SJSA1 (cell line): ENCODE measurements at places on chromosomes 5 and 9. TPM values are rescaled to one million over a fixed set of nuclear protein-coding genes. Genes with fewer than 3 reads are reported as not detected.
A peak's percentile ranks its signal among the peaks of the same experiment; 100 is the strongest.

- H3K4me1 ChIP-seq: peaks cover 9% of the 10 kb centered on the region
- no peak overlapping the region for H3K27ac ChIP-seq
- no peaks in the 10 kb centered on the region for H3K27me3 ChIP-seq
- H3K36me3 ChIP-seq: no peaks in the 10 kb centered on the region
Measured at GRCh38 chr5:14231890-14232289, 88.7 kb downstream of the TRIO start.

Gene HEXB
- total RNA-seq: 301 and 394 TPM in 2 replicates

DNA sequence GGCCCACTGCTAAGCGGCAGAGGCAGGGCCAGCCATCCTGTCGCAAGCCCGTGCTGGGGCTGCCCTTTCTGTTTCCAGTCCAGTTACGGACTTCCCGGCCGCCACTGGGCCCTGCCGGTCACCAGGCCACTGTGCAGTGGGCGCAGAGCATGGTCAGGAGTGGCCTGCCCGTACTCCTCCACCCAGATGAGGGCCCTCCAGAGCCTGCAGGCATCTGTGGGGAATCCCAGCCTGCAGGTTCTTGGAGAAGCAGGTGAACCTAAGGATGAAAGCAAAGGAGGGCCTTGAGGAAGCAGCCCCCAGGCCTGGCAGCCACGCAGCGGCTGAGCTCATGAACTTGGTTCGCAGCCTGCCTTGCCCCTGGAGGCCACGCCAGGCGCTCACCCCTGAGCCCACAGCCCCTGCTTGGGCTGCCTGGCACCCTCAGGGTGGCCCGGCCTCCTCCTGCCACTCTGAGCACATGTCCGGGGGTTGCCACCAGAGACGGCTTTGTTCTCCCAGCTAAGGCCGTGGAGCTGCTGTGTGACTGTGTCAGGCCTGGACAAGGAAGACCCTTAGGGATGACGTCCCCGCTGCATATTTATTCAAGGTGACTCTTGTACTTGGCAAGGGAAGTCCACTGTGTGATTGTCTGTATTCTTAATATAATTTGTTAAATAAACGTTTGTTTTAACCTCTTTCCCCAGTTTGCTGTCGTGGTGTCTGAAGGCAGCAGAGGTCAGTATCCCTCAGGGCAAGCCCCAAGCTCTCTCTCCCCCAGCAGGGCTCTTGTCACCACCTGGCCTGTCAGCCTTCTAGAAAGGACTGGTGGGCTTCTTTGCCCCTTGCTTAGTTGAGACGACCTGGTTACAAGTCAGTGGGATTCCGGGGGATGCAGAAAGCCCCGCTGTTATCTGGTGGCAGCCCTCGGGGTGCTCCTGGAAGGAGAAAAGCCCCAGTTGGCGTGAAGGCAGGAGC, 107.1 kb upstream of the LMX1B start:
- H3K4me3 ChIP-seq: no peak overlapping the region
- 0 out of 2 replicates have a peak, but pooled peaks cover 2% of the 10 kb centered on the region for H3K27me3 ChIP-seq

DNA sequence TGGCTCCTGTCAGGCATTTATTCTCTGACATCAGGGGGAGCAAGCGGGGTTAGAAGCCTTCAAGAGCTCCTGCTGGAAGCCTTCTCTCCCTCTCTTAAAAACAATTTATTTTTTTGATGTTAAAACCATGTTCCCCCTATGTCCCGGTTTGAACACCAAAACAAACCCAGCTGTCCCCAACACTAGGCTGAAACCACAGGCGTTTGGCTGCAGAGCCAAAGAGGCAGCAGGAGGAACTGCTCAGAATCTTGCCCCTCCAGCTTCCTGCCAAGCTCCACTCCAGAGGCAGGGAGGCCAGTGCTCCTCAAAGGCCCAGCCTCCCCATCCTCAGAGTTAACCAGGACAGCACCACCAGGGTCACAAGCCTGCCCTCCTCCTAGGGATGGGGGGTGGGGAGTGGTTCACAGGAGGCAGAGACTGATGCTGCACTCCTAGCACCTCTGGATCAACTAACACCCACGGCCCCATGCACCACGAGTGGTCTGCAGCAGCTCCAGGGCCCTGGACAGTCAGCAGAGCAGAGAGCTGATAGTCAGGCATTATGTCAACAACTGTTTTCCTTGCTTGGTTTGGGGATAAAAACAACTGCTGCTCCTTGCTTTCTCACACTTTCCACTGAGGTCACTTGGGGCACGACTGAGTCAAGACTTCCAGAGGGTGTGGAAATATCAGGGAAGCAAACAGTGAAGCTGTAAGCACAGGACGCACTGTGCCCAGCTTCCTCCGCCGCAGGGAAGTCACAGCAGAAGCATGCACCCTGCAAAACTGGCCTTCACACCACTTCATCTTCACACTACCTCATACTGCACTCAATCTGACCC, 96.5 kb upstream of the ADRA1B start:
- no peaks in the 10 kb centered on the region for H3K27me3 ChIP-seq
- no peaks in the 10 kb centered on the region for H3K36me3 ChIP-seq
- peaks cover 14% of the 10 kb centered on the region for H3K4me1 ChIP-seq
- DNase-seq: no peak

GRCh38 chr9:113976915-113977314, 100.8 kb downstream of the ZNF618 start:
- H3K27me3 ChIP-seq: no peaks in the 10 kb centered on the region
- H3K4me1 ChIP-seq: no peaks in the 10 kb centered on the region
- H3K27ac ChIP-seq: no peak overlapping the region
- peaks cover 2% of the 10 kb centered on the region; the same call in 1 of the 2 replicates for H3K36me3 ChIP-seq

Gene TTC39B
- 2.7 and 5.9 TPM in 2 replicates for total RNA-seq

Gene OTULIN
- total RNA-seq: 44.6 and 47.0 TPM in 2 replicates

DNA sequence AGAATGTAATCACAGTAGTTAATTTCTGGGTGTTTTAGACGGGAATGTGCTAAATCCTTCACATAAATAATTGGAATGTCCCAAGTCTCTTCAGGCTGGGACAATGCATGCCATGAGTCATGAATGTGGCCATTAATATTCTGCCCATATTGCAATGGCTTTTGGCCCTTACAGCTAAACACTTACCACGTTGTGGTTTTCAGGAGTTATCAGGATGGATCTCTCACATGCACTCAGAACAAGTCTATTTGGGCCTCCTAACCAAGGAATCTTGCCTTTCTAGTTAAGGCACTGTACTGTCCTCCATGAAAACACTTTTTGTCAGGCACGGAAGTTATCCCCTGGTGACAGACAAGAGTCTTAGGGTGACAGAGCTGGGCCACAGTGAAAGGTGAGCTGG, 32.7 kb downstream of the PKD2L2 start:
- H3K4me3 ChIP-seq: no peak overlapping the region
- H3K36me3 ChIP-seq: no peaks in the 10 kb centered on the region

- H3K4me3 ChIP-seq: no peak overlapping the region
- DNase-seq: no peak
- no peak overlapping the region for H3K27ac ChIP-seq
- H3K36me3 ChIP-seq: no peaks in the 10 kb centered on the region
Measured at GRCh38 chr5:96151891-96152290, 190.2 kb upstream of the ELL2 start.

- no peaks in the 10 kb centered on the region for H3K27me3 ChIP-seq
- DNase-seq: no peak
- no peak overlapping the region for H3K27ac ChIP-seq
- H3K4me1 ChIP-seq: no peaks in the 10 kb centered on the region
- H3K4me3 ChIP-seq: no peak overlapping the region
Measured at GRCh38 chr9:131951905-131952304, 127.8 kb downstream of the MED27 start.

DNA sequence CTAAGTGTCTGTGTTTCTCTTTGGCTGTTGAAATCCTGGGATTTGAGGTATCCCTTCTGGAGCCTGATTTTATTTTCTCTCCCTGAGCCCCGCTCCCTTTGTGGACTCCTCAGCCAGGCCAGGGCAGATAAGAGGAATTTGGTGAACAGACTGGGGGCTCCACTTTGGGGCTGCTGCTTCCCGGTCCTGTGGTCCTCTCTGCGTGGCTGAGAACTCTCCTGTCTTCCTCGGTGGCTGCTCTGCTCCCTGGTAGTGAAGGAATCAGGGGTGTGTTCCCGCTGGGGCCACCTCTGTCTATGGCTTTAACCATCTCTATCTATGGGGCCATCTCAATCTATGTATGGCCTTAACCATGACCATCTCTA, 71.7 kb upstream of the SH3PXD2B start:
- H3K36me3 ChIP-seq: no peaks in the 10 kb centered on the region
- no peaks in the 10 kb centered on the region for H3K27me3 ChIP-seq
- no peak overlapping the region for H3K27ac ChIP-seq
- H3K4me1 ChIP-seq: no peaks in the 10 kb centered on the region
- H3K4me3 ChIP-seq: no peak overlapping the region

Gene KCNV2
- total RNA-seq: not detected in 2 replicates

Gene ECM2
- total RNA-seq: 2.2 and 4.9 TPM in 2 replicates

Gene FBP2
- total RNA-seq: not detected in 2 replicates

DNA sequence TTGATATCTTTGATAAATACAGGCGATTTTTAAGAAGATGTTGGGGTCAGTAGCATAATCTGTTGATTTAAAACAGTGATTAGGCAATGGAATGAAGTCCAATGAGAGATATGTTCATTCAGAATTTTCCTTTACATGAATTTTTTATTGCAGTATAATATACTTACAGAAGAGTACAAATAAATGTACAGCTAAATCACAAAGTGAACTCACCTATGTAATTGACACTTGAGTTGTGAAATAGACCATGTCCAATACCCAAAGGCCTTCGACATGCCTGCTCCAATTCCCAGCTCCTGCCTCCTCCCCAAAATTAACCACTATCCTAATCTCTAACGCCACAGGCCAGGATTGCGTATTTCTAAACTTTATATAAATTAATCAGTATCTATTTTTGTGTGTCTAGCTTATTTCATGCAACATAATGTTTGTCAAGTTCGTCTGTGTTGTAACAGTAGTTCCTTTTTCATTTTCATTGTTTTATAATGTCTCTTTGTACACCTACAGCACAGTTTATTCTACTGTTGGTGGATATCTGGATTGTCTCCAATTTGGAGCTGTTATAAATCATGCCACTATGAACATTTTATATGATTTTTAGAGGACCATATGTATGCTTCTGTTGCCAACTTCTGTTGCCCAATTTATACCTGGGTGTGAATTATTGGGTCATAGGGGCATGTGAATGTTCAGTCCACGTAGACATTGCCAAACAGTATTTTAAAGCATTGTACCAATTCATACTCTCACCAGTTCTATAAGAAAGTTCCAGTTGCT, 208.3 kb downstream of the TLE1 start:
- DNase-seq: no peak
- no peaks in the 10 kb centered on the region for H3K4me1 ChIP-seq
- H3K27me3 ChIP-seq: no peaks in the 10 kb centered on the region
- H3K27ac ChIP-seq: no peak overlapping the region
- H3K36me3 ChIP-seq: no peaks in the 10 kb centered on the region

Gene DND1
- 0.16 and 1.2 TPM in 2 replicates for total RNA-seq

GRCh38 chr5:139711906-139712224, 63.7 kb downstream of the CXXC5 start:
- H3K4me3 ChIP-seq: no peak overlapping the region; the same call in 1 of the 2 replicates
- no peak overlapping the region for H3K27ac ChIP-seq
- H3K36me3 ChIP-seq: no peaks in the 10 kb centered on the region
- no peak for DNase-seq
- H3K27me3 ChIP-seq: no peaks in the 10 kb centered on the region
- peaks cover 49% of the 10 kb centered on the region for H3K4me1 ChIP-seq

DNA sequence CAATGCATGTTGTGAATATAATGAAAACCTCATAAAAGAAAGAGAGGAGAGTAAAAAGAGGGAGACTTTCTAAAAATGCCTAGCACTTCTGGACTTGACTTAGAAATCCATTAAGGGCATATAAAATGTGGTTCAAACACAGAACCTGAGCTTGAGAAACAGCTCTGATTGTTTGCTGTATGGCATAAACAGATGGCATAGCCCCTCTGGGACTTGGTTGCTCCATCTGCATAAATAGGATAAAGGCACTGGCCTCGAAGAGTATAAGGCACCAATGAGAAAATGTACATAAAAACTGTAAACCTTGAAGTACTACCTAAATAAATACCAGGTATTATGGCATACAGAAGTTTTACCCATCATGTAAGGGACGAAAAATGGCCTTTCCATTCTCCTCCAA, 23.8 kb downstream of the MRPS27 start:
- no peak overlapping the region for H3K4me3 ChIP-seq
- H3K27ac ChIP-seq: no peak overlapping the region
- no peaks in the 10 kb centered on the region for H3K27me3 ChIP-seq
- peaks cover 23% of the 10 kb centered on the region for H3K4me1 ChIP-seq
- H3K36me3 ChIP-seq: peaks cover 39% of the 10 kb centered on the region

DNA sequence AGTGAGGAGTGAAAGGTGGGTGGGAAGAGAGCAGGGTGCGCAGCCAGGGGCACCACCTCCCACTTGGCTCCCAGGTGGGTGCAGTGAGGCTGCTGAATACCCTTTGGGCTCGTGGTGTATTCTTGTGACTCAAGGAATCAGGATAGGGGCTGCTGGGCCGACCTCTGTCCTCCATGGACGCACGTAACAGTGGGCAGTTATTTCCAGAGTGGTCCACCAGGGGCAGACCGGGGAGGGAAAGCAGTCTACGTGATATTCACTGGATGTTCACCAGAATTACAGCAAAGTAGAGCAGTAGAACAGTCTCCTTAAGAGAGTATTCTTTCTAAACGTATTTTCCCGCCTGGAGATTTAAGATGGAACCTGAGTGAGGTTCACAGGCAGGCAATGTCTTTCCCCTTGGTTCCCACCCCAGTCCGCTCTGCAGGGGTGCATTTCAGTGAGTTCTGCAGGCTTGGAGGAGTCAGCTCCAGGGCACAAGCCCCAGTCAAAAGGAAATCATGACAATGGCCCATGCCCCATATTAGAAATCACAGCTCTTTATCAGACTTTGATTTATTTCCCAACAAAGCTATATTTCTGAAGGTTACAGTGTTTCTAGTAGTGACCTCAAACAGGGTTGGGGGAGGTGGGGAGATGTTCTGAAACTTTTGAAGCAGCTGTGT, 88.7 kb downstream of the SYK start:
- no peaks in the 10 kb centered on the region for H3K36me3 ChIP-seq
- no peak overlapping the region for H3K27ac ChIP-seq
- H3K4me1 ChIP-seq: no peaks in the 10 kb centered on the region
- no peak overlapping the region for H3K4me3 ChIP-seq

GRCh38 chr5:170633235-170634081, 129.6 kb downstream of the KCNIP1 start:
- DNase-seq: peak; percentile 95
- peaks cover 26% of the 10 kb centered on the region for H3K4me1 ChIP-seq
- H3K4me3 ChIP-seq: peak overlapping the region; percentile 19
- H3K27ac ChIP-seq: peak overlapping the region; percentile 36
- no peaks in the 10 kb centered on the region for H3K27me3 ChIP-seq

GRCh38 chr5:144531188-144531587, 360.5 kb downstream of the KCTD16 start:
- no peaks in the 10 kb centered on the region for H3K27me3 ChIP-seq
- no peak for DNase-seq
- no peaks in the 10 kb centered on the region for H3K4me1 ChIP-seq

GRCh38 chr9:135790850-135791249, 88.9 kb downstream of the KCNT1 start:
- no peaks in the 10 kb centered on the region for H3K4me1 ChIP-seq
- H3K27me3 ChIP-seq: peaks cover 42% of the 10 kb centered on the region
- H3K27ac ChIP-seq: no peak overlapping the region
- H3K4me3 ChIP-seq: no peak overlapping the region

- no peak for DNase-seq
- H3K4me3 ChIP-seq: no peak overlapping the region
- peaks cover 21% of the 10 kb centered on the region for H3K4me1 ChIP-seq
- H3K36me3 ChIP-seq: no peaks in the 10 kb centered on the region
Measured at GRCh38 chr5:82622711-82623514, 344.8 kb upstream of the RPS23 start.

Gene IL12B
- 0.05 TPM in 1 of 2 replicates, not detected in the other for total RNA-seq

- peaks cover 43% of the 10 kb centered on the region for H3K27me3 ChIP-seq
- DNase-seq: peak; percentile 27
- H3K36me3 ChIP-seq: no peaks in the 10 kb centered on the region
- no peaks in the 10 kb centered on the region for H3K4me1 ChIP-seq
Measured at GRCh38 chr5:56561-57290, 35.2 kb upstream of the PLEKHG4B start.
